ENCODE measurements at places on chromosomes 13 and 19. TPM values are rescaled to one million over a fixed set of nuclear protein-coding genes. Genes with fewer than 3 reads are reported as not detected.

The MAP4K1 gene
- total RNA-seq = 3.2 TPM

The KRTDAP gene
- total RNA-seq = not detected

DNA sequence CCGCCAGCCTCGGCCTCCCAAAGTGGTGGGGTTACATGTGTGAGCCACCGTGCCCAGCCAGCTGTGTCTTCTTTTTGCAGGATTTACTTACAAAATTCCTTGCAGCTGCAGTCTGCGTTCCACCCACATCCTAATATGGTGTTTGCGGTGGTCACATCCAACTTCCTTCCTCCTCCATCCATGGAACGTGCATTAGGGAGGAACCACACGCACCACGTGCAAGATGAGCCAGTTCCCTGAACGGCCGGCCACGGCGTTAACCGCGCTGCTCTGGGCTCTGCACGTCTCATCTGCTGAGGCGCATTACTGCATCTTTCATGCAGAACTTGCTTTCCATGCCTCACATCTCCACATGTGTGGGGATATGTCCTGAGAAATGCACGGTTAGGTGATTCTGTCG is 13.0 kb upstream of the SIGLEC11 start:
- DNase-seq = no peak

GRCh38 chr19:13796301-13797057 is 1.2 kb downstream of the ZSWIM4 start:
- DNase-seq = peak; percentile 94

DNA sequence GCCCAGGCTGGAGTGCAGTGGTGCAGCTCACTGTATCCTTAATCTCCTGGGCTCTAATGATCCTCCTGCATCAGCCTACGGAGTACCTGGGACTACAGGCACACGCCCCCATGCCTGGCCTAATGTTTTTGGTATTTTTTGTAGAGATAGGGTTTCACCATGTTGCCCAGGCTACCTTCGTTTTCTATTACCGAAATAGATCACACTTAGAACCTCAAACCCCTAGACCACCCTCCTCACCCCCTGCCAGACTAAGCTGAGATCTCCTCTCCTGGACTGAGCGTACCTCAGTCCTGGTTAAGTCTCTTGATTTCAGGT is 391 bp downstream of the KLF1 start:
- no peak for DNase-seq

Data from esophagus muscularis mucosa (tissue), 4 donors.